Bronchus fibroblast of lung (primary cell): ENCODE measurements at places on chromosomes 4 and X. TPM values are rescaled to one million over a fixed set of nuclear protein-coding genes. Genes with fewer than 3 reads are reported as not detected.

Gene GALNTL6
- not detected in 2 replicates for total RNA-seq

Gene CDK16
- 110 and 120 TPM in 2 replicates for total RNA-seq

Gene CLDN22
- total RNA-seq: not detected in 2 replicates

Gene SSX3
- not detected in 2 replicates for total RNA-seq

Gene L1CAM
- total RNA-seq: 28.6 and 30.0 TPM in 2 replicates

Gene MAGEC1
- not detected in 2 replicates for total RNA-seq

Gene SPACA5
- total RNA-seq: not detected in 2 replicates

Gene KLHL13
- 3.2 and 4.8 TPM in 2 replicates for total RNA-seq

Gene MAGEA4
- total RNA-seq: not detected in 2 replicates

Gene OCIAD2
- 31.1 and 39.5 TPM in 2 replicates for total RNA-seq

Gene ZNF732
- total RNA-seq: 1.0 and 1.2 TPM in 2 replicates

Gene LETM1
- 43.9 and 48.3 TPM in 2 replicates for total RNA-seq

Gene SLC49A3
- total RNA-seq: 2.1 and 2.5 TPM in 2 replicates

Gene NEK1
- 3.7 and 4.2 TPM in 2 replicates for total RNA-seq

Gene RHOXF2
- total RNA-seq: not detected in 2 replicates

Gene TMPRSS11B
- total RNA-seq: not detected in 2 replicates

Gene YIPF6
- 13.5 and 15.0 TPM in 2 replicates for total RNA-seq

Gene CDX4
- not detected in 2 replicates for total RNA-seq

Gene IL13RA1
- total RNA-seq: 23.3 and 24.7 TPM in 2 replicates

Gene PIR
- total RNA-seq: 7.7 and 8.5 TPM in 2 replicates

Gene CENPE
- 9.8 and 16.6 TPM in 2 replicates for total RNA-seq

Gene GLRA2
- total RNA-seq: not detected in 2 replicates

Gene FAT4
- 7.9 and 8.0 TPM in 2 replicates for total RNA-seq

Gene SATL1
- not detected in 2 replicates for total RNA-seq

Gene SOX3
- 0.15 and 0.67 TPM in 2 replicates for total RNA-seq

Gene PAGE5
- not detected in 2 replicates for total RNA-seq

Gene IL1RAPL1
- total RNA-seq: 0.17 and 0.45 TPM in 2 replicates

Gene ZAR1
- total RNA-seq: not detected in 2 replicates

Gene SPACA5B
- total RNA-seq: not detected in 2 replicates

Gene TRIML2
- total RNA-seq: not detected in 2 replicates

Gene SYP
- total RNA-seq: 0.15 and 0.17 TPM in 2 replicates

Gene POU4F2
- not detected in 2 replicates for total RNA-seq

Gene HTN3
- total RNA-seq: not detected in 2 replicates

Gene AMBN
- total RNA-seq: not detected in 2 replicates

Gene RASSF6
- total RNA-seq: 1.3 and 1.8 TPM in 2 replicates

Gene F8
- total RNA-seq: 1.0 TPM in 2 replicates

Gene UGT8
- total RNA-seq: 0.15 and 0.17 TPM in 2 replicates

Gene ITGB1BP2
- 0.30 and 3.4 TPM in 2 replicates for total RNA-seq

Gene NXF2
- total RNA-seq: not detected in 2 replicates
